ENCODE measurements at places on chromosomes 1 and 21.
A peak's percentile ranks its signal among the peaks of the same experiment; 100 is the strongest.

DNA sequence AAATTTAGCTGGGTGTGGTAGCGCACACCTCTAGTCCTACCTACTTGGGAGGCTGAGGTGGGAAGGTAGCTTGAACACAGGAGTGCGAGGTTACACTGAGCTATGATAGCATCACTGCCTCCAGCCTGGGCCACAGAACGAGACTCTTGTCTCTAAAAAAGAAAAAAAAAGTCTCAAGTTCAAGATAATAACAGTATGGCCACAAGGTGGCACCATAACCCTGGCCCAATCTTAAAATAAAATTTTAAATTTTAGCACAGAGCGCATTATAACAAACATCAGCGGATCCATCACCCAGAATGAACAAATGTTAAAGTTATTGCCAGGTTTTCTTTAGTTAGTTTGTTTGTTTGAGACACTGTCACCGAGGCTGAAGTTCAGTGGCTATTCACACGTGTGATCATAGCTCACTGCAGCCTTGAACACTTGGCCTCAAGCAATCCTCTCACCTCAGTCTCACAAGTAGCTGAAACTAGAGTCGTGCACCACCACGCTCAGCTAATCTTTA lies 2.9 kb upstream of the HTR6 start:
- DNase-seq, result peak; percentile 34

DNA sequence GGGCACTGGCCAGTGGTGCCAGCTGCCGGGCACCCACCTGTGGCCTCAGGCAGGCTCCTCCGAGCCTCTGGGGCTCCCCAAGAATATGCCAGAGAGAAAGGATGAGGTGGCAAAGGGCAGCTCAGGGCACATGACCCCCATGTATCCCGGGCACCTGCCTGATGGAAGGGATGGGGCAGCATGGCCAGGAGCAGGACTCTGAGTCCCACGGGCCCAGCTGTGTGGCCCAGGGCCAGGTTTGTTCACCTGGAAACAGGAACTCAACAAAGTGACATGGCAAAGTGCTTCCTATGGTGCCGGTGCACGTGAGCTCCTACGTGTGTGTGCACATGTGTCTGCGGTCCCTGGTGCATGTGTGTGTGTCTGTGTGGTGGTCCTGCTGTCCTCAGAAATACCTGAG lies 9.5 kb upstream of the GPR153 start:
- no peak for DNase-seq

DNA sequence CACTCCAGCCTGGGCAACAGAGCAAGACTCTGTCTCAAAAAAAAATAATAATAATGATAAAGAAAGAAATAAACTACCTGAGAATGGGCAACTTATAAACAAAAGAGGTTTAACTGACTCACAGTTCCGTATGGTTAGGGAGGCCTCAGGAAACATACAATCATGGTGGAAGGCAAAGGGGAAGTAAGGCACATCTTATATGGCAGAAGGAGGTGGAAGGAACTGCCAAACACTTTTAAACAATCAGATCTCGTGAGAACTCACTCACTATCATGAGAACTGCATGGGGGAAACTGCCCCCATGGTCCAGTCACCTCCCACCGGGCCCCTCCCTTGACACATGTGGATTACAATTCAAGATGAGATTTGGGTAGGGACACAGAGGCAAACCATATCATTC lies 6.3 kb upstream of the EGLN1 start:
- no peak for DNase-seq

GRCh38 chr1:235782601-235783000 lies 84.1 kb downstream of the LYST start:
- peak; percentile 36 for DNase-seq

Data from fibroblast of skin of abdomen (primary cell).